Right cardiac atrium (tissue), 5 donors: ENCODE measurements at places on chromosomes 7 and 10. TPM values are rescaled to one million over a fixed set of nuclear protein-coding genes. Genes with fewer than 3 reads are reported as not detected.

- DNase-seq, result peak; percentile 64
Observed at GRCh38 chr10:13371897-13372470, 23.9 kb upstream of the SEPHS1 start.

GRCh38 chr7:44625526-44626471, 19.4 kb downstream of the OGDH start:
- DNase-seq, result no peak

- no peak for DNase-seq
Observed at GRCh38 chr7:8295638-8296361, 33.8 kb upstream of the ICA1 start.

GRCh38 chr7:29192811-29193210, 1.8 kb upstream of the CHN2 start:
- DNase-seq, result no peak

The ASZ1 gene
- total RNA-seq, result not detected

GRCh38 chr10:85615556-85615955, 751.0 kb downstream of the GRID1 start:
- DNase-seq, result no peak

GRCh38 chr7:48107926-48108472, 18.9 kb downstream of the UPP1 start:
- DNase-seq, result no peak

DNA sequence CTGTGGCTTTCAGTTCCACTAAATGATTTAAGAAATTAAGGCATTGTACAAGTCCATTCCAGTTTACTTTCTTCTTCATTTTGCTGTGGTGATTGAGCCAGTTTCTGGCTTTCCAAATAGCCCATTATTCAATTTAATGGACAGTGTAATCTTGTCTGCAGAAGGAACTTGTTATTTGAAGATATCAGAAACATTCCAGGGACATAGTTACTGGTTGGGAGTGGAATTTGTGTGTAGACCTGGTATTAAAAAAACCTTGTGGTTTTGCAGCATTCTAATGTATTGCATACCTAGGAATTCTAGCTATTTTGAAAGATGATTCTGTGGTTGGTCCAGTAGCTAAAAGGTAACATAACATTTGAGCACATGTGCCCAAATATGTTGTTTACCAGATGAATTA, 72.2 kb downstream of the MCU start:
- DNase-seq, result no peak

- no peak for DNase-seq
Observed at GRCh38 chr10:129531969-129532660, 65.1 kb downstream of the MGMT start.

The VGF gene
- total RNA-seq, result not detected

The PRTFDC1 gene
- 8.6 TPM for total RNA-seq

DNA sequence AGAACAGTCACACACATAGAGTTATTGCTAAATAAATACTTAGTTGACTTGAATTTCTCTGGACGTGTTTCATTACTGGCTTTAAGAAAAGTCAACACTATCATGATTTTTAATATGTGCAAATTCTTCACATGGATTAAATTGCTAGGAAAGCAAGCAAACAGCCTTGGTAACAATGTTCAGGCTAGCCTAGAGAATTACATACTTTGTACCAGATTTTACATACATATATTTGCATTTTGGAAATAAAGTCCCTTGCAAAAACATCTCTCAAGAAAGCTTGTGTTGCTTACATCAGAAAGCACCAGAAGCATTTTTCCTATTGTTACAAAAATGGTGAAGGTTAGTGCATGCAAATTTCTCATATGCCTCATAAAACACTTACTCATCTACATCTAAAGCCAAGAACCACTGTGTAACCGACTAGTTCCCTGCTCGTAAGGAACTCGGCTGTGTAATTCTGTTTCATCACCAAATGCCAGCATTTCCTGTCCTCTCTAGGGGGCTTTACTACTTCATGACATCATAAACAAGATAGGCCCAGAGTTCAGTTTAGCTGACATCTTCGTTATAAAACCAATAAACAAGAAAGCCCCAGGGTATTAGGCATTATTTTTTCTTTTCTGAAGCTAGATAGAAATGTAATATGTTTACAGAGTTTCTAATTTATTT, 87.8 kb downstream of the CFAP58 start:
- no peak for DNase-seq

- no peak for DNase-seq
Observed at GRCh38 chr7:20249376-20249775, 32.2 kb upstream of the MACC1 start.

DNA sequence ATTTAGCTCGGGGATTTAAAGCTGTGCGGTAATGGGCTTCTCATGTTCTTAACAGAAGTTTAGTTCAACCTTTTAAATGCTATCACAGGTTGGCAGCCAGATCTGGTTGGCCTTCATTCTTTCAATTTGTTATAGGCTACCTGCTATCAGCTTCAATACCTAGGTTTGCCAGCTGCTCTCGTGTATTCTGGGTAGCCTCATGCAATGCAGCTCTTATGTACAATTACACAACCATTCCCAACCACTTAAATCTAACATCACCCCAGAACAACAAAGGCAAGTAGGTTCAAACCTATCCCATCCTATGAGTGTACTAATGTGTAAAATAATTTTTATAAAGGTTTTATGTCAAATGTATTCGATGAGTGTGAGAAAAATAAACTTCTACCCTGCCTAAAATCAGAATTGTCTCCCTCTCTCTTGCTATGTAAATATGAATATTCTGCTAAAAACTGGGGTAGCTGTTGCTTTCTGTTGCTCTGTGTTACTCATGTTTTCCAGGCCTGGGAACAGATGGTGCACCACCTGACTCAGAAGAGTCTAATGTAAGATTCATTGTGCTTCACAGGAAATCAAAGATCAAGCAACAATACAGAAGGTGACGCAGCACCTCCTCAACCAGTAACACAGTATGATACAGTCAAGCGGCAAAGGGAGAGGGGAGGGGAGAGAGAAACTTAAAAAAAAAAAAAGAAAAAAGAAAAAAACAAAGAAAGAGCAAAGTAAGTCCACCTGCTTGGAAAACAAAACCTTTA, 188.6 kb downstream of the ETV1 start:
- DNase-seq, result no peak

GRCh38 chr10:48790457-48791044, 105.9 kb downstream of the WDFY4 start:
- no peak for DNase-seq

DNA sequence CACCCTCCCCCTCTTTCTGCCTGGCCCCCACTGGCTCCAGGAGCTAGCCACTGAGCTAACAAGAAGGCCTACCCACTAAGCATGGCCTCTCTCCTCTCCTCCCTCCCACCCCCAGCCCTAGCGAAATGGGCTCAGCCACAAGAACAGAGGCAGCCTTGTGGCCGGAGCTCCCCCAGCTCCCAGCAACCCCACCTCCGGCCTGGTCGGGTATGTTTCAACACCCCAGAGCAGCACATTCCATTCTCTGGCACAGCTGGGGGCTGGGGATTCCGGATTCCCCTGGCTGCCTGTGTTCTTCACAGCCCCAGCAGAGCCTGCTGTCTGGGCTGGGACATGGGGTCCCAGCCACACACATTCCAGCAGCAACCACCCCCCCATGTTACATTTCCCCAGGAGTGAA, 9.0 kb downstream of the SFRP5 start:
- peak; percentile 81 for DNase-seq

The IKZF5 gene
- total RNA-seq, result 13.7 TPM

GRCh38 chr7:137421366-137421765, 77.8 kb upstream of the PTN start:
- no peak for DNase-seq

- DNase-seq, result no peak
Observed at GRCh38 chr10:80486785-80487420, 32.8 kb downstream of the TSPAN14 start.

DNA sequence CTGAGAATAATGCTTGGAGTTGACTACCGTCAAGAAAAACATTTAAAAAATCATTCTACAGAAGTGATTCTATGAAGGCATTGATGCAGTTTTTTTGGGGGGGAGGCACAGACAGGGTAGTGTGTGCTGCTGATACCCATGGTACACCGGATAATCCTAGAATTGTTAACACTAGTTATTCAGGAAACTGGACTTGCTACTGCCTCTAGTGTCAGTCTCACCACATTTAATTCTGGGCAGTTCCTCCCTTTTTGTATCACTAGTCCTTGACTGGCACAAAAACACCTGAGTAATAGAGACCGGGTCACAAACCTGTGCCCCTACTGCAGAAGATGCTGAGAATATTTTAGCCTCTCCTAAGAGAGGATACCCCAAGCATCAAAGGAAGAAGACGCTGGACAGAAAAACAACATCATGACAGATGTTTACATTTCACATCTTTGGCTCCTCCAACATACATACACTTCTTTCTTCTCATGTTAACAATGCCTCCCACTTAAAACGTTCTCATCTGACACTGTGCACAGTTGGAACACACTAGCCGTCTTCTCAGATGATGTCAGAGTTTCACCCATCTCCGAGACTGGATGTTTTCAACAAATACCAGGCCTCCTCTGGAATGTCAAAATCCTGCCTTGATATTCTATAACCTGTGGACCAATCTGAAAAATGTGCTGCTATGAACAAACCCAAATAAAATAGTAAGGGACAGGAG, 13.1 kb upstream of the TCAF1 start:
- no peak for DNase-seq

The DIP2C gene
- 28.4 TPM for total RNA-seq

DNA sequence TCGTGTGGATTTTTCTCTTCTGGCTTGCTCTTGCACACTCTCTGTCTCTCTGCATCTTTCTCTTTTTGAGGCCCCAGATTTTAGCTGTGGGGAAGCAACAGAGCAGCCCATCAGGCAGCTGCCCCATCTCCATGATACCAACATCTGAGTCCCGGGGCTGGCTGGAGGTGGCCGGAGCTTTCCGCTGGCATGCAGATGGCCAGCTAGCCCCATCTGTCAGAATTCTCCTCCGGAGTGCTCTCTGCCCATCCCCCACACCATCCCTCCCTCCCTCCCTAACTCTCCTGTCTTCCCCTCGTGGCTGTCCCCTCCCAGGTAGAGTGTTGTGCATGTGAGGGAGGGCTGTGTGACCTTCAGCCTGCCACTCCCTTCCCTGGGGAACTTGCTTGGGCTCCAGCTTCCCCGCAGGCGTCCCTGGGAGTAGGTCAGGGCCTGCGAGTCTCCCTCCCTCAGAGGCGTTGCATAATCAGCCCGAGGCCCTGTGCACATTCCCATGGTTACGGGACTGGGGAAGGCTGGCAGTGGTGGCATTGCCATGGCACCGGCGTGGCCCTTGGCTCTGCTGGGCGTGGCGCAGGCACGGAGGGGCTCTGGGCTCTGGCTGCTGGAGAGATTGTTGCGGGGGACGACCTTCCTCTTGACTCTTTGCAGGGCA, 24.7 kb downstream of the GHRHR start:
- DNase-seq, result peak; percentile 62

GRCh38 chr10:86798025-86798424, 41.6 kb downstream of the BMPR1A start:
- no peak for DNase-seq

GRCh38 chr7:86939197-86939814, 120.1 kb downstream of the ELAPOR2 start:
- DNase-seq, result no peak
